ENCODE measurements at places on chromosomes 12 and 14. TPM values are rescaled to one million over a fixed set of nuclear protein-coding genes. Genes with fewer than 3 reads are reported as not detected.

DNA sequence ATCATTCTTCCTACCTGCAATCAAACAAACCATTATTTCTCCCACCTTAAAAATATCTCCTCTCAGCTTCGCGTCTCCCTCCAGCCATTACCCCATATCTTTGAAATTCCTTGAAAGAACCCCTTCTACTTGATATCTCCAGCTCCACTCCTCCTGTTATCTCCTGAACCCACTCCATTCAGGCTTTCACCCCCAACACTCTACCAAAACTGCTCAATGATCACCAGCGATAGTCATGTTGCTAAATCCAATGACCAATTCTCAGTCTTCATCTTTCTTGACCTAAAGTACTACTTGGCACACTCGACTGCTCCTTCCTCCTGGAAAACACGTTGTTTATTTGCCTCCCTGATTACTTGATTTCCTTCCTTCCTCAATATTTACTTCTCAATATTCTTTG lies 70.1 kb downstream of the DUSP16 start:
- no peak for DNase-seq

GRCh38 chr14:92903359-92903758 lies 19.6 kb upstream of the CHGA start:
- no peak for DNase-seq

MARS1 gene
- 477 TPM for total RNA-seq

DNA sequence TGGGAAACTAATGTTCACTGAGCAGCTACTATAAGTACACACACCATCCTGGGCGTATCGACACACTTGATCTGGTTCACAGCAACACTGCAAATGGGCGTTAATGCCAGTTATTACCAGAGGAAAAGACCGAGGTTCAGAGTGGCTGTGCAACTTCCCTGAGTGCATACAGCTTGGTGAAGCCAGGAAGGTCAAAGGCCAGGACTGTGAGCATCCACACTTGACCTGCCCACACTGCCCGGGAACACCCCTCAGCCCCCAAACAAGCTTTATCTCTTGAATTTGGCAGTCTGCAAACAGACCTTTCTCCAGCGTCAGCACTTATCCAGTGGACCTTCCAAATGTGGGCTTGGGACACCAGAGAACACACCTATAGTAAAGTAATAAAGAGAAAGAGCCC lies 312.6 kb downstream of the BCL11B start:
- DNase-seq, result no peak

ITPK1 gene
- total RNA-seq, result 39.8 TPM

Data from bronchial epithelial cell (primary cell).